Right renal cortex interstitium (tissue), 3 donors: ENCODE measurements at places on chromosomes 5 and 9.

DNA sequence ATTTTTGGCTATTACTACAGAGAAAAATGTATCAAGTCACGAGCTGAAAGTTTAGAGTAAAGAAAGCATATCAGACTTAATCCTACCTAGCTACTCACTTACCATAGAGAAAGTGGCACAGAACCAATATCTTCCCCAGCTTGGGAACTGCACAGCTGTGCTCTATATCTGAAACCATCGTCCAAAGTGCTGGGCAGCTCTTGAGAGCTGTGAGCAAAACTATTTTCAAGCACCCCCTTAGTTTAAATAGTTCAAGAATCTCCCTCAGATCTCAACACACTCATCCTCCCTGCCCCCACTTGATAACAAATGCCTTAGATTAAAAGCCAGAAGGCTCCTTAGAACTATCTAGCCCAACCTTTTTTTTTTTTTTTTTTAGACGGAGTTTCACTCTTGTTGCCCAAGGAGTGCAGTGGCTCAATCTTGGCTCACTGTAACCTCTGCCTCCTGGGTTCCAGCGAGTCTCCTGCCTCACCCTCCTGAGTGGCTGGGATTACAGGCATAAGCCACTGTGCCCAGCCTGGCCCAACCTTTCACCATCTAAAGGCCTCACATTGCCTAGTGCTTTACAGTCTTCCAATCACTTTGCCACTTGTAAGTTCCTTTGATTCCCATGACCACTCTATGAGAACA, 94.2 kb upstream of the APC start:
- no peak for DNase-seq

GRCh38 chr5:37736397-37736796, 103.4 kb downstream of the GDNF start:
- DNase-seq = no peak

- DNase-seq = no peak
Measured at GRCh38 chr5:145110181-145110580, 725.0 kb downstream of the PRELID2 start.

DNA sequence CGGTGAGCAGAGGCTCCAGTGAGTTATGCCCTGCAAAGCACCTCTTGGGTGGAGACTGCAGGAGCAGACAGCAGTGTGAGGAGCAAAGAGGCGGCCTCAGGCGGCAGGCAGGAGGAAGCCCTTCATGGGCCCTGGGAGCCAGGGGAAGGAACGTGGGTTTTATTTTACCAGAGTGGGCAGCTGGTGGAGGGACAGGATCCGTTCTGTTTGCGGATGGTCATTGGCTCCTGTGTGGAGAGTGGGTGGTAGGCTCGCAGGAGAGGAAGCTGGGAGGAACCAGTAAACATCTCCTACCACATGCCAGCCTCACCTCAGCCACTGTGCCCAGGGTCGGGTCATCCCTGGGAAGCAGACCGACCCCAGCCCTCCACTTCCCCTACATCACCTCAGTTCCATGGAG, 24.4 kb downstream of the HNRNPH1 start:
- DNase-seq = no peak

DNA sequence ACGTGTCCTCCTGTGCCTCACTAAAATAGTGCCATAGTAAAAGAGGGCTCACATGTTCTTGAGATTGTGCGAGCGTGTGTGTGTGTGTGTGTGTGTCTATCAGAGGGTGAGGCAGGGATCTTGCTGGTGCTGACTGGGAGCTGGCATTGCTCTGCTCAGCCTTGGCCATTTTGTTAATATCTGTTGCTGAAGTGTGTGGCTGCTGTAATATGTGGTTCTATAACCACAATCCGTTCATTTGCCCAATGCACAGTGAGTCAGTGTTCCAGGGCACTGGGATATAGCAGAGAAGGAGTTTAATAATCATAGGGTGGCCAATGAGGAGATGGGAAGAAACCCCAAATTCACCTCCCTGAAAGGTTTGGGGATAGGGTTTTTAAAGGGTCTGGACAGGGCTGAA, 61.3 kb downstream of the RASGRF2 start:
- no peak for DNase-seq

- DNase-seq = no peak
Measured at GRCh38 chr5:159091596-159092331, 8.0 kb downstream of the EBF1 start.

- no peak for DNase-seq
Measured at GRCh38 chr9:134491196-134491835, 150.3 kb upstream of the COL5A1 start.

DNA sequence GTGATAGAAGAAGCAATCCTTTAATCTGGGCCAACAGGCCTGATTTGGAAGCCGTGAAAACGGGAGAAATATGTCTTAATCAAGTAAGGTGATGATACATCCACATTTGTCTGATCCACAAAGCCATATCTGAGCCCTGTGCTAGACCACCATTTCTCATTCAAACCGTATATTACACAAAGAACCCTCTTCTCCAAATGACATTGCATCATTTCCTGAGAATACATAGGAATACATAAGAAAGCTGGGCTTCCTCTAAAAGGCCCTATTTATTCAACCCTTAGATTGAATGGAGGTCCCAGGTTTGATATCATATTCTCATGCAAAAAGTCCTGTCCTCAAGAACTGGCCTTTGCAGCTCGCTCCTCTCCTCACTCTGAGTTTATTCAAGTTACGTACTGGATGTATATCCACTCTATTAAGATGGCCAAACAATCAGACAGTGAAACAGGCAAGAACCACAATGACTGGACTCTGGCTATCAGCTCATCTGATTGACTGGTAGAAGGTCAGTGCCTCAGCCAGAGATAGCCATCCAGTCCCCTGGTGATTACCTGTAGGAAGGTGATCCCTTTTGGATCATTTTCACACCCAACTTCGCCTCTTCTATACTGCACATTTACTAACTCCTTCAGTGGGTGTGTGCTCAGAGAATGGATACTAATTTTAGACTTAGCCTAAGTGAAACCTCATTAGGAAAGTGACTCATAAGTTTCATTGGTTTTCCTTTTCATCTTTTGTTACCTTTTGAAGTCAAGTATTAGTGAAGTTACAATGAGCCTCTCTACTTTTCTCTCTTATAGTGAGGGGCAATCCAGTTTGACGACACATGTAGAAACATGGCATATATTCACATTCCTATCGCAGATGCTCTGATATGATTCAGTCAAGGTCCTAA, 167.6 kb upstream of the WWC1 start:
- no peak for DNase-seq

DNA sequence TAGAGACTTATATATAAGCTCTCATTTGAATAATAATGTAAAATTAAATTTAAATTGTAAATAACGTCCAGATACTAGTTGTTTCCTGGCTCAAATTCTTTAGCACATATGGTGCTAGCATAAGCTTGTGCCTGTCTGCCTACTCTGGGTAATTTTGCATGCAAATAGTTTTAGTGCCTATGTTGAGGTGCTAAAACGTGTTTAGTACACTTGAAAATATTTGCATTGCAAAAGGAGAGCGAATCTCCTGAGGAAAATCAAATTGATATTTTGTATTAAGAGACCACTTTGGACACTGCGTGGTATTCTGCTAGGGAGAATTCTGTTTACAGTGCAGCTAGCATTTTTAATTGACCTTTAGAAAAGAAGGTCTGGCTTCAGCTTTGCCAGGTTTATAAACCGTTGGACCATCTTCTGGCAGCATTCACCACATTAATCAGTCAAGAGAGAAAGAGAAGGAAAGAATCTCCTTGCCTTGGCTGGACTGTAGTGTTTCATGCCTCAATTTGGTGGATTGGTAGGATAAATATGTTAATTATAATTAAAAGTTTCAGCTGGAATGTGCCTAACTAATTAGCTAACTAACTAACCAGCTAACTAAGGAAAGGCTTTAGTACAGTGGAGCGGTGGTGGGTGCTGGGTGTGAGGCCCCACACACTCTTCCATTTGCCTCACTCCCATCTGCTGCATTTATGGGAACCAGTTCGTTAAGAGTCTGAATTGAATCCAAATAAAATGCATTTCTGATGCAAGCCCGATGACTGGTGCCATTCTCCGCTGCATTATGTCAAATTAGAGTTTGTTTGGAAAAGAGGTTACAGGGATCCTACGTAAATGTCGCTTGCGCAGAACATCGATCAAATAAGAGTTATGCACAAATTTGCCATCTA, 150.1 kb upstream of the MPDZ start:
- no peak for DNase-seq

DNA sequence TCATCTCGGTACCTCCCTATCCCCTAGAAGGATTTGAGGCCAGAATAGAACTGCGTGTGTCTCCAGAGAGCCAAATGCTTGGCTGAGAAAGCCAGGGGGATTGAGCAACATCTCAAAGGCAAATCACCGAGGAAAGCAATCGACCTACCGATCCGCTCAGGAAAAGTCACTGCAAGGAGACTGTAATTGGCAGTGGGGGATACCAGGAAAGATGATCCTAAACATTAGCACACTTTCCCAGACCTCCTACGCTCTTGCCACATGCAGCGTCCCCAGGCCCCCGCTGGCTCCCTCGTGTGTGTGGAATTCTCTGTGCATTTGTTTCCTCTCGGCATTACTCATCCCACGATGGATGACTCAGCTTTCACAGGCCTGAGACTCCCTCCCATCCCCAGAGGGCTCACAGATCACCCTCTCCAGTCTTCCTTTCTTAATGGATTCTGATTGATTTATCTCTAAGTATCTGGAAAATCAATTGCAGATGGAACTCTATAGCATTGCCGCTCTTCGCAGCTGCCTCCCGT, 82.2 kb upstream of the ICE1 start:
- DNase-seq = peak; percentile 27
